D341Med (cell line): ENCODE measurements at places on chromosomes 12 and 14.

GRCh38 chr14:102905116-102906108 lies 17.1 kb upstream of the AMN start:
- no peak for DNase-seq

DNA sequence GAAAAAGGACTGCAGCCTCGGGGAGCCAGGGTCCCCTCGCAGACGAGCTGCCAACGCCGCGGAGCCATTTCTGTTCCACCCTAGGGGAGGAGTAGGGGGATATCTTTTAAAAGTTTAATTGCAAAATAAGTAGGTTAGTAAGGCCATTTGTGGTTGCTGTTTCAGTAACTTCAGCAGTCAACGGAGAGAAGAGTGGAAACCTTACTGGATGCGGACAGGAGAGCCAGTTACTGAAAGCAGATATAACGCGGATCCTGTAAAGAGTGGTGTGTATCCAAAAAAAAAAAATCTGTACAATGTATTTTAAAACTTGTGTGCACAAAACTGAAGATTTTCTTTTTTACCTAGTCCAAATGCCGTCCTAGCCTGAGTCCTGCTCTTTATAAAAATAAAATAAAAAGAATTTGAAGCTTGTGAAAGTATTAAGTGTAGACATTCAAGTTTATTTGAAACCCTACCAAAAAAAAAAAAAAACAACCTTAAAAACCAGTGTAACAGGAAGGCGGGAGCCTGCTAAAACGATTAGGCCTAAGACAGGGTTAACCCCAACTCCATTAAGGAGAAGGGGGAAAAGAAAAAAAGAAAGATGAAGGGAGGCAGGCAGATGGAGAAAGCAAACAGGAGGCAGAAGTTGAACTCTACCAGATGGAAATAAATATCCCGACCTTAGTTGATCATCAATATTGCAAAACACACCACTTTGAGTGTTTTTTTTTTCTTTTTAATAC lies 1.0 kb upstream of the BTG1 start:
- DNase-seq: no peak

DNA sequence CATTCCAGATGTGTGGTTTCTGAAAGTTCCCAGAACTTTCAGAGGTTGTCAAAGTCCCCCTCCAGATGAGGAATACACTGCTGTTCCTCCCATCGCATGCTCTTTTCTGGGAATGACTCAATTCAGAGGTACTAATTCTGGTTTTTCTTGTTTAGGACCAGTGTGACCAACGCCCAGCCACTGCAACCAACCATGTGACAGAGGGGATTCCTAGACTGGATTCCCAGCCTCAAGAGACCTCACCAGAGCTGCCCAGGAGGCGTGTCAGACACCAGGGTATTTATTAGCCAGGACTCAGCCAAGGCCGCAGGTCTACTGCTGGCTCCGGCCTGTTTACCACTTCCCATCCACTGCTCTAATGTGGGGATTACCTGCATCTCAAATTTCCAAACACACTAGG lies 24.2 kb downstream of the TRAFD1 start:
- peak; percentile 36 for DNase-seq

DNA sequence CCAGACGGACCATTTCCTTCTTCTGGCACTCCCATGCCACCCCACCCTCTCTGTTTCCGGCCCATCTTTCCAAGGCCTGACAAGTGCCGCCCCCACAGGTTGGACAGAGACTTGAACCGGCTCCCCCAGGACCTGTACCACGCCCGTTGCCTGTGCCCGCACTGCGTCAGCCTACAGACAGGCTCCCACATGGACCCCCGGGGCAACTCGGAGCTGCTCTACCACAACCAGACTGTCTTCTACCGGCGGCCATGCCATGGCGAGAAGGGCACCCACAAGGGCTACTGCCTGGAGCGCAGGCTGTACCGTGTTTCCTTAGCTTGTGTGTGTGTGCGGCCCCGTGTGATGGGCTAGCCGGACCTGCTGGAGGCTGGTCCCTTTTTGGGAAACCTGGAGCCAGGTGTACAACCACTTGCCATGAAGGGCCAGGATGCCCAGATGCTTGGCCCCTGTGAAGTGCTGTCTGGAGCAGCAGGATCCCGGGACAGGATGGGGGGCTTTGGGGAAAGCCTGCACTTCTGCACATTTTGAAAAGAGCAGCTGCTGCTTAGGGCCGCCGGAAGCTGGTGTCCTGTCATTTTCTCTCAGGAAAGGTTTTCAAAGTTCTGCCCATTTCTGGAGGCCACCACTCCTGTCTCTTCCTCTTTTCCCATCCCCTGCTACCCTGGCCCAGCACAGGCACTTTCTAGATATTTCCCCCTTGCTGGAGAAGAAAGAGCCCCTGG lies 1.2 kb upstream of the CMTM5 start:
- DNase-seq: no peak

DNA sequence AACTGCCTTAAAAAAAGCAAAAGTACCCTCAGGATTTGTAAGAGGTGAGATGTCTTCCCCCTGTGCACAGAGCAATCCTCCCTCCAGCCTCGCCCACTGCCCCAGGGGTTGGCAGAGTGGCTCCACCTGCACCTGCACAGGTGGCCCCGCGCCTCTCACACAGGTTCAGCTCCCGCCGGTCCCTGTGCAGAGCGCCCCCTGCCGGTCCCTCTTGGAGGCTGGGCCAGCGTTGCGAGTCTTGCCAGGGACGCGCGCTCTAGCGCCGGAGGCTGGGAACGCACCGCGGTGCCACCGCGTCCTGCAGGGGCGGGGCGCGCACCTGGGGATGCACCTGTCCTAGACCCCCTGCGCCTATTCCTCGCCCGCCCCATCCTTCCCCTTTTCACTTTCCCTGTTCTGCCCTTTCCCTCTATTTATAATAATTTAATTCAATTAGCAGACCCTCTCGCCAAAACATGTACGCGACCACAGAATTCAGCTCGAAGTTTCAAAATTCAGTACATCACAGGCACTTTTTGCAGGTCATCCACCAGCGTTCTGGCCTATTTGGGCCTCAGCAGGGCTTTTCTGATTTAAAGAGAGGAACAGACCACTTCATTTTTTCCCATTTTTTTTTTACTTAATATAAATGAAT lies 618.6 kb downstream of the AACS start:
- DNase-seq: no peak

- DNase-seq: peak; percentile 48
Measured at GRCh38 chr12:119593578-119594398, at the start of gene TMEM233. Gene TMEM233, plus strand, starts transcription at chr12:119593774. Its CDS starts 75 bp downstream, at chr12:119593849.

DNA sequence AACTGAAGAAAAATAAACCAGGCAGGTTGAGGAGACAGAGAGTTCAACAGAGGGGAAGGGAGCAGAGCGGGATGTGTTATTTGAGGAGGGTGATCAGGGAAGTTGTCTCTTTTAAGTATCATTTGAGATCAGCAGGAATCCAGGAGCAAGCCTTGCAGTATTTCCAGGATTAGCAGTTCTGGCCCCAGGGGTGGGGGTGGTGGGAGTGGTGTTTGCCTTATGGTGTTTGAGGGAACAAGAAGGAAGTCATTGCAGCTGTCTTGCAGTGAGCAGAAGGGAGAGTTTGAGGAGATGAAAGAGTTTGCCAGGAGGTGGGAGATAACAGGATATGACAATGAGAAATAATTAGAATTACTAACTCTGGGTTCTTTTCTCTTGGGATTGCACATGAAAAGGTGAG lies 418.6 kb downstream of the NELL2 start:
- no peak for DNase-seq

GRCh38 chr14:98897605-98898309 lies 374.2 kb downstream of the BCL11B start:
- DNase-seq: no peak

DNA sequence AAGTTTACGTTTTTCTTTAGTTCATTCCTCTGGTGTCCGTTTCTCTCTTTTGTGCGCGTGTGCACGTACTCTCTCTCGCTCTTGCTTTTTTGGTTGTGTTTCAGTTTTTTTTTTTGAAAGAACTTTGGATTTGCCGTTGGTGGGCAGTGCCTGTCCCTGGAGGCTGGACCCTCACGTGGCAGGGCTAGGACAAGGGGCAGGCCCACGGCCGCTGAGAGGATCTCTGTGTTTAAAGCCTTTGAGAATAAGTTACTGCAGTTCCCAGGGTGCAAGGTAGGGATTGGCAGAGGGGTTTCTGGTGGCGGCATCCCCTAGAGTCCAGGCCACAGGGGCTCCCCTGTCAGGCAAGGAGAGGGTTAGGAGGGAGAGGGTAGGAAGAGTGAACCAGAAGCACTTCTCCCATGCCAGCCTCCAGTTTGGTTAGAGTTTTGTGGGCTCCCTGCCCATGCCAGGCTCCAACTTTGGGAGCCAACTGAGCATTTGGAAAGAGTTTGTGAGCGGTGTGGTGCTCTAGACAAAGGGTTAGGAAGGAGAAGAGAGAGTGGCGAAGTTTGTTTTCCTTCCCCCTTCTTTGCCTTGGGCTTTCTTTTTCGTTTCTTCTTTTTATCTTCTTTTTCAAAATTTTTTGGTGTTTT lies 30.5 kb downstream of the ZFHX2 start:
- no peak for DNase-seq

- no peak for DNase-seq
Measured at GRCh38 chr12:44223736-44224135, 387.9 kb downstream of the TMEM117 start.

DNA sequence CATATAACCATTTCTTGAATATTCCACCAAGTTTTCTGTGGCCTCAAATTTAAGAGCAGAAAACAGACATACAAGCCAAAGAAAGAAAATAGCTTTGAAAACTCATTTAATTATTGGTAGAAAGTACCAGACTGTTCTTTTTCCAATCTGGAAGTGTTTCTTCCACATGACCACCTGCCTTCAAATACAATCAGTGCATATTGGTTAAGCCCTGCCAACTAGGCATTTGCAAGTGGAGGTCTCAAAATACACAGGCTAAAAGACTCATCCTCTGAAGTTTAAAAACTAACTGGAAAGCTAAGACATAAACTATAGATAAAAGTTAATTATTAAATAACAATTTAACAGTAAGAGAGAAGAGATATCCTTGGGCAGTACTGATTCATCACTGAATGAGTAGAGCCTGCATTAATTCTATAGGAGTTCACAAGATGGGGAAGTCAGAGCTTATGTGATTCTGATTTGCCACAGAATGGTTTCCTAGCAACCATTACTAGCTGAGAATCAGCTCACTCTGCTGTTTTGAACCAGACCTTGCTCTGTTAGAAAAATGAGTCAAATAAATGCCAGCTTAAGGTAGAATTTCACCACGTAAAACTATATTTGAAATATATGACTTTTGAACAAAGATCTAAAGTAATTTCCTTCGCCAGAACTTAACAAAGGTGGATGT lies 433.8 kb downstream of the FUT8 start:
- DNase-seq: no peak

- DNase-seq: no peak
Measured at GRCh38 chr12:109666068-109666467, 47.6 kb upstream of the FAM222A start.

GRCh38 chr14:54000341-54000811 lies 43.8 kb upstream of the BMP4 start:
- no peak for DNase-seq

DNA sequence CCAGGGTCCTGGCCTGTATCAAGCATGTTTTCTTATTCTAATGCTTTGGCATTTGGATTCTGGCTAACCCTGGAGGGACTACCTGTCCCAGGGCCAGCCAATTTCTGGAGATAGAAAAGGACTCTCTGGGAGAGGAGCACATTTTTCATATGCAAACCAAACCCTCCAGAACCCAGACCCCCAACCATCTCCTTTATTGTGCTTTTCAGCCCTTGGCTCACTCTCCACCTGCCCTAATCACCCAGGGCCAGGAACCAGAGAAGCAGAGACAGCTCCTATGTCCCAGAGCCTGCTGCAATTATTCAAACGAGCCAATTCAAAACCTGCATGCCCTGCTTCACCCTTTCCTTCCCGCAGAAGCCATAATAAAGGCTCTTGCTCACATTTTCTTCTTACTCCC lies 23.8 kb downstream of the HSPB8 start:
- DNase-seq: no peak

- no peak for DNase-seq
Measured at GRCh38 chr14:69443296-69443805, 41.2 kb upstream of the PLEKHD1 start.

DNA sequence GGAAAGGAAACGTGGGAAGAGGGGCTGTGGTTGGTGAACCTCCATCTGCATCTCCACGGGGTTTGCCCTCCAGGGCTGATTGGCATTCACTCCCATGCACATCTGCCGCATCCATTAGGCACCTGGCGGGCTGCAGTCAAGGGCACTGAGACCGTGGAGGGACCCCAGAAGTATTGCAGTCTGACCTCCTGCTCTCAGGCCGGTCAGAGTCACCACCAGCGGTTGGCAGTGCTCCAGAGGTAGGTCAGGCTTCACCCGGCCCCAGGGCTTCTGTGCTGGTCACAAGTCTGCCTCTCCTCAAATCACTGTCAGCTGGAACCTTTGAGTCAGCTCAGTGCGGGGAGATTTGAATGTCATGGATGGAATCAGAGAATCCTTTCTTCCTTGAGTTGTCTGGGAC lies 132.3 kb downstream of the PAPOLA start:
- peak; percentile 15 for DNase-seq

- no peak for DNase-seq
Measured at GRCh38 chr12:44375694-44376093, 500.4 kb downstream of the NELL2 start.

DNA sequence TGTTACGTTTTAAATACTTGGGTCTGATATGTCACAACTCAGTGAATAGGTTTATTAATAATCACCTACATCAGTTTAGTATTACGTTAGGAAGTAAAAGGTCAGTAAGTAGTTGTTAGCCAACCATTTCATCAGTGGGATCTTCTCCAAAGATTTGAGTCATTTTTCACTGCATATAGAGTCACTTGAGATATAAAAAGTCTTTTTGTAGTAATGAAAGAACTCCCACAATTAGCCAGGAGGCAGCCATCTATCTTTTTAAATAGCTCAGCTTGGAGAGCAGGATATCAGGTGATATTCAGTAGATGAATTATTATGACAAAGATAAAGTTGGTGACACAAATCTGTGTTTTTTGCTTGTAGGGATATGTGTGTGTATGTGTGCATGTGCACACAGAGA lies 309.3 kb downstream of the PDZRN4 start:
- no peak for DNase-seq

DNA sequence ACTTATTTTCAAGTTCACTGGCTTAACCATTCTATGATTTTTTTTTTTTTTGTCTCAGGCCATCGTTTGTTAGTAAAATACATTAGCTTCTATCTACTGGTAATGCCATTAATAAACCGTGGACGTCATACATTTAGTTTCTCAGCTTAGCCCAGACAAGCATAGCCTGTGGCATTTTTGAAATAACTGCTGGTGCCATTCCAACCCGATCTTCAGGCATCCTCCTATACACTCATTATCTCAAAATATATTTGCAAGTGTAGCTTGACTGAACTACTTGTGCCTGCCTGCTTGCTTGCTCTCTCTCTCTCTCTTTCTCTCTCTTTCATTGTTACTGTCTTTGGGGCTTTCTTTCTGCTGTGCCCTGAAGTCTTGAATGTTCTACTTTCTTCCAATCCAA lies 12.7 kb upstream of the MBIP start:
- DNase-seq: no peak

- no peak for DNase-seq
Measured at GRCh38 chr14:35435177-35435576, 30.6 kb upstream of the NFKBIA start.
